Kidney (tissue), 22 donors: ENCODE measurements at places on chromosomes 2 and 18. TPM values are rescaled to one million over a fixed set of nuclear protein-coding genes. Genes with fewer than 3 reads are reported as not detected.

- no peak for DNase-seq
- H3K27ac ChIP-seq = no peak overlapping the region
- H3K27me3 ChIP-seq = no peaks in the 10 kb centered on the region
- no peaks in the 10 kb centered on the region for H3K4me1 ChIP-seq
- no peaks in the 10 kb centered on the region for H3K36me3 ChIP-seq
- no peak overlapping the region for H3K4me3 ChIP-seq
Observed at GRCh38 chr2:177036747-177037146, 175.8 kb upstream of the HNRNPA3 start.

GRCh38 chr2:55951533-55951932 is 28.0 kb upstream of the EFEMP1 start:
- no peak overlapping the region for H3K4me3 ChIP-seq
- no peak overlapping the region for H3K27ac ChIP-seq
- H3K36me3 ChIP-seq = no peaks in the 10 kb centered on the region

The MAPK4 gene
- 9.2 TPM for polyA plus RNA-seq

The SCYGR5 gene
- polyA plus RNA-seq = not detected
